NCI-H526 (cell line): ENCODE measurements at places on chromosomes 7 and 10.
A peak's percentile ranks its signal among the peaks of the same experiment; 100 is the strongest.

GRCh38 chr7:99099499-99100077 is 44.3 kb downstream of the SMURF1 start:
- DNase-seq: no peak

DNA sequence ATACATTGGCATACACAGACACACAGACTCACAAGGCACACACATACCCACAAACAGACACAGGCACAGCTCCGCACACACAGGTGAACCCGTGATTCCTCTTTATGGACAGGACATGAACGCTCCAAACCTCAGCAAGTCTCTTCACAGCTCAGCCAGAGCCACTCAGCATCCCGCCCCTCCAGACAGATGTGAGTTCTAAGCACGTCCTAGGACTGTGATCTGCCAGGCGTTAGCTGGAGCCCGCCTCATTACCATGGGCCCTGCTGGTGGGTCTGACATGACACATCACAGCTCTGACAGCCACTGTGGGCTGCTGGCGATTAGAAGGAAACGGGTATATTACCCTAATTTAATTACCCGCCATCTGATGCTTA is 176.7 kb upstream of the PPP2R2D start:
- DNase-seq: no peak

DNA sequence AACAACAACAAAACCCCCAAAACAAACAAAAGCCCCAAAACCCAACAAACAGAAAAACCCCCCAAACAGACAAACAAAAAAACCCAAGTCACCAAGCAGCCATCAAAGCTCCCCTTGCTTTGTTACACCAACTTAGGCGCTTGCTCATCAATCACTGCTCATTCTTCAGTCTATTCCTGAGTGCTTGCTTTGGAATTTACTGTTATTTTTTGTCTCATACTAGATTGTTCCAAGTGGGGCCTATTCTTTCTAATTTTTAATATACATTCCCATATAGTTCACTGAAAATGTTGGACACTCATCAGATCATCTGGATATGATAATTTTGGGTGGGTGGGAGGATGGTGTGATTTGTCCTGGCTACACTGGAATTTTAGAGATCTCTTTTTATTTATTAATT is 126.0 kb upstream of the JCAD start:
- no peak for DNase-seq

DNA sequence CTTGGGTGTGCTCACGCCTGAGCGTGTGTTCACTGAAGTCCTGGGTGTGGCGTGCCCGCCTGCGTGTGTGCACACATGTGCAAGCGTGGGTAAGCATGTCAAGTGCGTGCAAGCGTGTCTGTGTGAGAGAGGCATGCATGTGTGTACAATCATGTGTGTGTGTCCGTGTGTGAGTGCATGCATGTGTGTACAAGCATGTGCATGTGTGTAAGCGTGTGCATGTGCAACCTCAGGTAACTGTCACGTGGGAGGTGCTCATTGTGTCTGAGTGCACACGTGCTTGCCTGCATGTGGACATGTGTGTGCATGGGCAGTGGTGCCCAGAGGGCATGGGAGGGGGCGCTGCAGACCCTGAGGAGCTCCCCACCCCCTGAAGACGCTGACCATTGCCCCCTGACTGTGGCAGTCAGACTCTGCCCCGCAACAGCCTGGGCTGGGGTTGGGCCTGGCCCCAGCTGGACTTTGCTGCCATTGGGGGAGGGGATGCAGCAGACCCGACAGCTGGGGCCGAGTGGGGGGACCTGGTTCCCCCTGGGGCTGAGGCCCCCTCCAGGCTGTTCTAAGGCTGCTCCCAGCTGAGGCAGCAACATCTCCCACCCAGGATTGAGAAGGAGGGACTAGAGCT is 88.1 kb downstream of the UNCX start:
- DNase-seq: no peak

DNA sequence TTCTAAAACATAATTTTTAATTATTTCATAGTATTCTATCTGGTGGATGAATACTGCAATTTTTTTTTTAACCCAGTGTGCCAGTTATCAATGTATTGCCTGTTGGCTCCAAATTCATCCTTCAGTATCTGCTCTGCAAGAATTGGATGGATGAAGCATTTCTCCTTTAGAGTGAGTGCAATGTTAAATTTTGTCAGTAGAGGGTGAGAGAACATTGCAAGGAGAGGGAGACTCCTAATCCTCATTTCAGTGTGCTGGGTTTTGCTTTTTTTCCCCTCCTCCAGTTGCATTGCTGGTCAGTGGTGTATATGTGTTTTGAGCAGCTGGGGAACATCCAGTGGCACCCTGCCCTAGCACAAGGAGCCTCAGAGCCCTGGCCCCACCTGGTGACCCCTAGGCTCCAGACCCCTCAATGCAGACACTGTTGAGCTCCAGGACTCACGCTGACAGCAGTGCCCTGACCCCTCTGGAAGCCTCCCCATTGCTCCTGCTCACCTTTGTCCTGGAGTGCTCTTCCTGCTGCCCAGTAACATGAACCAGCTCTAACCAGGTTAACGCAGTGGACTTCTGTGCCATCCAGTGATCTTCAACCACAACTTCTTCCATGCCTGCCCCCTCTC is 199.4 kb downstream of the USP6NL start:
- DNase-seq: peak; percentile 4

- DNase-seq: no peak
Observed at GRCh38 chr7:131011976-131012375, 278.0 kb upstream of the KLF14 start.

DNA sequence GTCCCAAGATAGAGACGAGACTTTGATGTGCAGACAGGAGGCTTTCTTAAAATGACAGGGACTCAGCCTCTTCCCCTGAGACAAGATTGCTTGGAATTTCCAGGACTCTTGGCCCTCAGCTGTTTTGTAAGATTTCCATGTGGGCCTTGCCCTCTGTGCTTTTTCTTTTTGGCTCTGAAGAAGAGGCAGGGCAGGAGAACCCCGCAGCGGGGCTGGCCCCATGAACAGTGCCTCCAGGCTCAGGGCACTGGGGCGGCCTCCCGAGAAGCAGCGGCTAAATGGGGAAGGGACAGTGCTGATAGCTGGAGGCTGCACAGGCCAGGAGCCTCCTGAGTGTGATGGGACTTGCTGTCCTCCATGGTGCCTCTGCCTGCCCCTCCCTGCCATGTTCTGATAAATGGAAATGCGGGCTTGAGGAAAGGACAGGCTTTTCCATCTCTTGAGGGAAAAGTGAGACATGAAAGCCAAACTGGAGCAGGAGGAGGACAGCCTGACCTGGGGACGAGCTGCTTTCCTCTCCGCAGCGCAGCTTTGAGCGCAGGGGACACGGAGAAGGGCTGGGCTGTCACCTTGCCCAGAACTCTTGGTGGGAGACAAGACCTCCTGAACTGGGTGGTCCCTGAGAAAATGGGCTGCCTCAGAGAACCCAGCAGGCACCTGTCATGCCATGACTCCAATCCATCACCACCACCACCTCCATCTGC is 12.1 kb downstream of the SAP25 start:
- DNase-seq: no peak

GRCh38 chr10:22246680-22247391 is 29.0 kb upstream of the EBLN1 start:
- DNase-seq: no peak

DNA sequence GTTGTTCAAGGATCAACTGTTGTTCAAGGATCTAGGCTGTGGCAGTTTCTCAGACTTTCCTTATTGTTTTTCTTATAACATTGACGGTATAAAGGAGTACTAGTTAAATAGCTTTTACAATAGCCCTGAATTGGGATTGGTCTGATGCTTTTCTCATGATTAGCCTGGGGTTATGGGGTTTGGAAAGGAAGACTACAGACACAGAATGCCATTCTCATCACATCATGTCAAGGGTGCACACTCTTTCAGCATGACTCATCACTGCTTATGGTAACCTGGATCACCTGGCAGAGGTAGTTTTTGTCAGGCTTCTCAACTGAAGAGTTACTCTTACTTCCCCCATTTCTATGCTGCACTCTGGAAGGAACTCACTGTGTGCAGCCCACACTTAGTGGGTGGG is 194.2 kb upstream of the NPSR1 start:
- DNase-seq: no peak

GRCh38 chr10:81708929-81709328 is 166.1 kb upstream of the NRG3 start:
- DNase-seq: no peak

GRCh38 chr10:121322046-121322445 is 276.2 kb downstream of the FGFR2 start:
- no peak for DNase-seq

DNA sequence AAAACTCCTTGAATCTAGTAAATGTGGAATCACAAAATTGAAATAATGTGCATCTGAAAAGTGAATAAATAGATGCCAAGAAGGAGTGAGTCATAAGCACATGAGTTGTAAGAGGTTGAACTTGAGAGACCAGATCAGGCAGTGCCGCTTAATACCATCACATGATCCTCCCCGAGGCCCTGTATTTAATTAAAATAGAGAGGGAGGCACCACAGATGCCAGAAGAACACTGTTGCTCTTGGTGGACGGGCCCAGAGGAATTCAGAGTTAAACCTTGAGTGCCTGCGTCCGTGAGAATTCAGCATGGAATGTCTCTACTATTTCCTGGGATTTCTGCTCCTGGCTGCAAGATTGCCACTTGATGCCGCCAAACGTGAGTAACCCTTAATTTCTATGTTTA is at the start of gene GPNMB:
Gene GPNMB (plus strand): TSS at position 221 of the 400 bp plus-strand sequence. CDS start 83 bp downstream, at position 304.
- no peak for DNase-seq

- no peak for DNase-seq
Observed at GRCh38 chr7:116393654-116394053, 105.9 kb upstream of the CAV2 start.

GRCh38 chr7:11615174-11615573 is 216.8 kb downstream of the THSD7A start:
- DNase-seq: no peak

GRCh38 chr7:17183630-17184328 is 114.7 kb upstream of the AHR start:
- DNase-seq: no peak

DNA sequence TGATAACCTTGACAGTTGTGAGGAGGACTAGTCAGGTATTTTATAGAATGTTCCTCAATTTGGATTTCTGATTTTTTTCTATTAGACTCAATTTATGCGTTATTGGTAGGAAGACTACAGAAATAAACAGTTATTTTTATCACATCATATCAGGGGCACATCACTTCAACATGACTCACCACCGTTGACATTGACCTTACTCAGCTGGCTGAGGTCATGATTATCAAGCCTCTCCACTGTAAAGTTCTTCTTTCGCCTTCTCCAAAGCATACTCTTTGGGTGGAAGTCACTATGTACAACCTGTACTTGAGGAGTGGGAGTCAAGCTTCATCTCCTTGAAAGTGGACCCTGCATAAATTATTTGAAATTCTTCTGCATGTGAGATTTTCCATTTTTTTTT is 194.3 kb upstream of the IGFBP3 start:
- DNase-seq: no peak

DNA sequence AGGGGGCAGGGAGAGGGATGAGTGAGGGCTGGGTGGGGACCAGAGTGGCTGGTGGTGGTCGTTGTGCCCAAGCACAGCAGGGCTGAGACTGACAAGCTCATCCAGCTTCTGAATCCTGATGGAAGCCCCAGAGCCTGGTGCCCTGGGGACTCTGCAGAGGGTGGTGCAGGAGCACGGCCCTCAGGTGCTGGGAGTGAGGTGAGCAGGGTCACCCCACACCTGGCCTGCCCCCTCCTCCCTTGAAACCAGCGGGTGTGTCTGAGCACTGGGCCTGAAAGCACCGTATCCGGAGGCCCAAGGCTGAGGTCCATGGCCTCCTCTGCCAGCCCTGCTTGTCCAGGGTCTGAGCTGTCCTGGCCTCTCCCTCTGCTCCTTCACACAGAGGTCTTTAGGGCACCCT is 218.2 kb downstream of the ZNF248 start:
- DNase-seq: no peak

DNA sequence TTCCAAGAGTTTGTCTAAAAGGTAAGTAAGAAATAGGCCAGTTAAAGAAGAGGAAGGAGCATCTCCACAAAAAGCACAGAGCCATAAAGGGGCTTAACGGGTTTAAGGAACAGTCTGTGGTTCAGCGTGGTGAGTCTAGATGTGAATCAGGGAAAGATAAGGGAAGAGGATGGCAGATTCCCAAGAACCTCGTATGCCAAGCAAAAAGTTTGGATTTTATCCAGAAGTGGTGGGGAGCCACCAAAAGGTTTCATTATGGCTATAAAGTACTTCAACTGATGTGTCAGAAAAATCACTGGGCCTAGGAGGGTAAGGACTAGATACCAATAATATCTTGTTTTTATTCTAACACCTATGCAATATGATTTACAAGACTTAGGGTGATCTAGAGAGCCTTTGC is 161.9 kb upstream of the PTER start:
- DNase-seq: no peak

DNA sequence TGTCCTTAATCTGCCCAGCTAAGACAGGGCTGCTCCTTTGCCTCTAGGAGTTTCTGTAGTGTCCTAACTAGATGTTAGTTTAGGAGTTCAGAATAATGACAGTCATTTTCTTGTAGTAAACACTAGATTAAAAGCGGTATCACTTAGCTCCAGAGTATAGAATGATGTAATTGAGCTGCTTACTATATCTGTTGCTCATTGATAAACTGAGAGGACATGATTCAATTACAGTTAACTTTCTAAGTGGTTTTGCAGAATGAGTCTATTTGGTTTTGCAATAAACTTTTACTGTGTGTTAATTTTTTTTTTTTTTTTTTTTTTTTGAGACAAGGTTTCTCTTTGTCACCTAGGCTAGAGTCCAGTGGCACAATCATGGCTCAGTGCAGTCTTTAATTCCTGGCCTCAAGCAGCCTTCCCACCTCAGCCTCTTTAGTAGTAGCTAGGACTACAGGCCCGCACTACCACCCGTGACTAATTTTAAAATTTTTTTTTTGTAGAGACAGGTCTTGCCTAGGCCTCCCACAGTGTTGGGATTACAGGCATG is 1.8 kb downstream of the STMP1 start:
- no peak for DNase-seq

DNA sequence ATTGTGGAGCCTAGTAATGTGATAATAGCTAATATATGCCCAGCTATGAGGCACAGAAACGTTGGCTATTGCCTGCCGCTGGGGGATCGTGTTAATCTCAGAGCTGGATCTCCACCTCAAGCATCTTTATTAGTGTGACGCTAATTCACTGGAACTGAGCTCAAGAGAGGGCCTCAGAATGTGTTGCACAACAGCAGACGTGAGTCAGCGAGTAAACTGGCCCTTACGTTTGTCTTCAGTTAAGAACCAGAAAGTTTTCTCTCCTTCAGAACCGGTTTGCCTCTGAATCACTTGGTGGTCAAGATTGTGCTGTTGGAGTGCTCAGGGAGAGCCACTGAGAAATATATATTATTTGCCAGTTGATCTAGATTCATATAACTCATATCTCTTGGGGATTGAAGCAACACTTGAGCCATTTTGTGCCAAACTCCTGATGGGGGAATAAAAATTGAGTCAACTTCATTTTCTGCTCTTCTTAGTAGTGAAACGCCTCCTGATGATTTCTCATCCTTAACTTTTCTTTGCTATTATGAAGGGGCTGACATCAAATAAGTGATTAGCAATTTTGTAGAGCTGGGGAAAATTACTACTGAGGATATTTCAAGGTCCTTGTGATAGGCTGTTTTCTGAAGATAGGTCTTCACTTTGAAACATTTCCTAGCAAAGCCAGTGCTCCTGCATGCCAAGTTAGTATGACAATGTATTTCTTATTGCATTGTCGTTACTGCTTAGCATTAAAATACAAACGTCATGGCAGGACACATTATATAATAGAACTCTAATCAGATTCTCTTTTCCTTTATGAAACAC is 22.3 kb downstream of the BZW2 start:
- no peak for DNase-seq
